ENCODE measurements at places on chromosomes 6 and 20.

DNA sequence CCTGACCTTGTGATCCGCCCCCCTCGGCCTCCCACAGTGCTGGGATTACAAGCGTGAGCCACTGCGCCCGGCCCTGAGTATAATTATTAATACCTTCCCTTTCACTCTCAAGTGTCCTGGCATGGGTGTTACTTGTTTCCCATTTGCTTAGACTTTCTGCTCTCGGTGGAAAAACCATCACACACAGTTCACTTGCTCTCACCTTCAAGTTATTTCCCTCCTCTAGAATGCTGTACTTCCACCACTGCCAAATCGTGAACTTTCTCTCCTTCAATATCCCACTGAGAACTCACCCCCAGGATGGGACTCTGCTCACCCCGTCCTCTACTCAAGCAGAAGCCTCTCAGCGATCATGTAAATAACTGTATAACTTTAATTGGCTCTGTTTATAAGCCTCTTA is 4.6 kb upstream of the HIVEP1 start:
- DNase-seq = no peak

- no peak for DNase-seq
Measured at GRCh38 chr6:31877125-31877650, 1.6 kb downstream of the SLC44A4 start.

DNA sequence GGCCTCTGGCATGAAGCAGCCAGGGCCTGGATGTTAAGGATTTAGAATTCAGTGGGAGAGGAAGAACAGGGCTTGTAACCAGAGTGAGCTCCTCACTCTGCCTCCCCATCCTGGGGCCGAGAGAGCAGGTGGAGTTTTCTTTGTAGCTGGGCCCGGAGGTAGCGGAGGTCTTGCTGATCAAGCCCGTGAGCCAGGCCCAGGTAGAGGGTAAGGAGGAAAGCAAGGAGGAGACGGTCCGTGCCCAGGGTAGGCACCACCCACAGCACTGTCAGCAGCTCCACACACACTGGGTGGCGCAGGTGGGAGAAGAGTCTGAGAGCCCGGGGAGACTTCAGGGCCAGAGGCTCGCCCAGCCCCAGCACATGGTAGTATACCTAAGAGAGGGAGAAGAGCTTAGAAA is 2.1 kb upstream of the PPP1R18 start:
- peak; percentile 20 for DNase-seq

DNA sequence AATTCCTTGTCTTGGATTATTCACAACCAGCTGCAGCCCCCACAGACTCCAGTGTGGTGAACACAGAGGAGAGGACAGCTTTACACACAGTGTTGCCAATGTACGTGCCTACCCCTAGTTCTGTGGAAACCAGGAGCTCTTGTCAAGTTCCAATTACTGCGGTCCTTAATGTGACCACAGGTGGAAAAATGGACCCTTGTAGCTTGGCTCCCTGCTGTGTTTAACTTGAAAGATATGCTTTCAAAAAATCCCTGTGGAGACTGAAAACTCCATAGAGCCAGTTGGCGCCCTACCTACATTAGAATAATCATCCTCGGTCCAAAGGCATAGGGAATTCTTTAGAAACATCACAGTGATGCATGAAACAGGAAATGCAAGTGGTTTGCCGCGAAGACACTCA is 118.3 kb upstream of the SLC22A23 start:
- no peak for DNase-seq

DNA sequence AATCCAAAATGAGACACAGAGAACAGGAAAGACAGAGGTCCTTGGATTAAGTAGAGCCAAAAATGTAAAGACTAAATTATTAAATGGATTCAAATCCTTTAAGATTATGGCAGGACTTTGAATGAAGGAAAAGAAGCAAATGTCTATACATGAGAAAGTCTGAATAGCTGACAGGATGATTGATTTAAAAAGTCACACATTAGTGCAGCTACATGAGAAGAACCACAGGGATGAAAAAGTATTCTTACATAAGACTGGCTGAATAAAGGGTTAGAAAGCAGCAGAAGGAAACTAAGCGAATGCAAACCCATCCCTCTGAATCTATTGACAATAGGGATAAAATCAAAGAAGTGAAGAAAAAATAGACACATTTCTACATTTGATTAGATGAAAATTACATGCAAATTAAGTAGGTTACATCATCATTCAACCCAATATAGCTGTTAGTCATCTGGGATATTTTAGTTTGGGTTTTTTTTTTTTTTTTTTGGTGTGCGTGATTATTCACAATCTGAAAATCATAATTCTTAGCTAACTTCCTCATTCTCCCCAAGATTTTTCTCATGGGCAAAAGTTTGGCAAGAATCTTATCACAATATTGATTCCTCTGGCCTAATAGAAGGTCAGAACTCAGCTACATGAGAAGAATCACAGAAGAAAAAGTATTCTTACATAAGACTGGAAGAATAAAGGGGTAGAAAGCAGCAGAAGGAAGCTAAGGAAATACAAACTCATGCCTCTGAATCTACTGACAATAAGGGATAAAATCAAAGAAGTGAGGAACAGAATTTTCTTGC is 845.4 kb downstream of the HACE1 start:
- no peak for DNase-seq

DNA sequence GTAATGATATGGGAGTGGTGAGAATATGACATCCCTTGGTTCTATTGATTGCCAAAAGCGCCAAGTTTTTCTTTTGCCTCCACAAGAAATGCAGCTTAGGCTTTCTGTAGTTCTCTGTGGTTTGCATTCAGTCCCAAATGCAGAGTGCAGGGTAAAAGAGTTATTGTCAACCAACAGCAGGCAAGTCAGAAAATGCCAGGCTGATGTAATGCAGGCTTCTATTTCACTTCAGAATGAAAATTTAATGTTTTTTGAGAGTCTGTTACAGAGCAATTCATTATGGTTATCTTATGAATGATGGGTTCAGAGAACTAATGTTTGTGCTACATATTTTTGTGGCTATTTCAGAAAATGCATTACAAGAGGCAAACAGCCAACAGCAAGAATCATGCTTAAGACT is 293.5 kb downstream of the CENPW start:
- no peak for DNase-seq

DNA sequence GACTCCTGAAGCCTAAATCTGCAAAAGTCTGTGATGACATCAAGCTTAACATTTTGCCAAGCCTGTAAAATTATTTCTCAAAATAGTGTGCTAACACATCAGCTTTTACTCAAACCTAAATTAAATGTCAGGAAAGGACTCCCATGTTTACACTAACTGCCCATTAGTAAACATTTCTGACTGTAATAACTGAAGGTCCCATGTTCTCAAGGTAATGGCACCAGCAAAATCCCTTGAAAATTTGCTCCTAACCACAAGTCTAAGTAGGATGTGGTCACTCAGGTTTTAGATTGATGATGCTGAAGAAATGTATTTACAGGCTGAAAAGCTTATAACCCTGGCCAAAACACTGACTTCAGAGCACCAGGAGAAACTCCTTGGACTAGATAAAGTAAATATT is 33.0 kb downstream of the BACH2 start:
- no peak for DNase-seq

DNA sequence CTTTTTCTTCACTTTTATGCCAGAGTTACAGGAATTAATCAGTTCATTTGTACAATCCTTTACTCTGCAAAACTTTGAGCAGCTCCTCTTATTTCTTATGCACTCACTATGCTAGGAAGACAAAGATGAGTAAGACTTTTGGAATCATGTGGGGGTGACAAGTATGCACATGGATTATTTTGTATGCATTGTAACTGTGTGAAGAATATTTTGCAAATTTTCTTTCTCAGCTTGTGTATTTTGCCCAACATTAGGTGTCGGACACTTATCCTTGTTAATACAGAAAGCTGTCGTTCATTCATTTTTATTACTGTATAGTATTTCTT is 88.6 kb downstream of the PPP1R14C start:
- no peak for DNase-seq

DNA sequence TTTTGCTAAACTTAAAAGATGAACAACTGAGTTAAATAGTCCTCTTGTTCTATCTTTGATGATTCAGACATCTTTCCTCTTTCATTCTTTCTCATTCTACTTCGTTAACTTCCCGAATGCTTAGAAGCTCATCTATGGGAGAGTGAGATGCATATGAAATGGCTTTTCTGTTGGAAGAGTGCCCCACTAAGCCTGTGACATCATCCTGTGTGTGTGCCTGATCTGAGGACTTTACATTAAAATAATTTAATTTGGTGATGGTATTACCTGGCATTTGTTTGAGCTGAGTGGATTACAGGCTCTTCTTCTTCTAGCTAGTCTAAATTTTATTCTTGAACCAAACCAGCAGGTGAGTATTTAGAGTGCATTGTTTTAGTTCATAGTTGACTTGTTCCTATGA is 626.5 kb downstream of the QKI start:
- no peak for DNase-seq

DNA sequence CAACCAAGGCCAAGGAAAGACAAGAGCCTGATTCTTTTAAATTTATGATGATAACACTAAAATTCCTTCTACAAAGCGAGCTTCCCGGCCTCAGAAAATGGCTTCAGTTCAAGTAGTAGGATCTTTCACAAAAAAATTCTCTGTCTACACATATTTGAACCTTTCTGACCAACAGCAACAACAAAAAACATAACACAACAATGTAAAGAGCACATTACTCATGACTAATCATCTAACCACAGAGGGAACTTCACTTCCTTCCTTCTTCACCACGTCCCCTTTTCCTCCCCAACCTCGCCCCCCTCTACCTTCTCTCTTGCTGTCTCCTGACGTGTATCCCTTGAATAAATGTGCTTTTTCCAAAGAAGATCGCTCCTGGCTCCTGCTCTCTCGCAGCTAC is 228.2 kb downstream of the MYLK4 start:
- no peak for DNase-seq

DNA sequence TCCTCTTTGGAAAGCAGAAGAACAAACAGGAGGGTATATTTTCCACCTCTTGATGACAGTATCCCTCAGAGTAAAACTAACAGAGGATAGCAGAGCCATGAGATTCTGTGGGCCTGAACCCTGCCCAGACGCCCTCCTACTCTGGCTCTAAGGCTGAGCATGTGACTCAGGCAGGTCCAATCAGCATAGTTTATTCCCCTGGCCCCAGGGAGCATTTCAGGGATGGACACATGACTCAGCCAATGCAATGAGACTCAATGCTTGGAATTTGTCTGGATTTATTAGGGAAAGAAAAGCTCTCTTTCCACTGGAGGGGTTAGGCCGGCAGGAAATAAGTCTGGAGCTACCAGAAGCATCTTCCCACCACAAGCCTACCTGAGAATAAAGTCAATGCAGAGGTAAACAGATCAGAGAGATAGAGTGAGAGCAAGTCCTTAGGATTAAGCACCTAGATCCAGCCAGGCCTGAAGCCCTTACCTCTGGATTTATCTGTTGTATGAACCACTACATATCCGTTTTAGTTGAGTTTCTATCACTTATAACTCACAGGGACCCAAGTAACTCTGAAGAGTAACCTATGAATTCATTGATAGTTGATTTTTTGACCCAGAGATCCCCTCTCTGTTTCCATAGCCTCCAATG is 68.2 kb upstream of the EYA2 start:
- DNase-seq = no peak

DNA sequence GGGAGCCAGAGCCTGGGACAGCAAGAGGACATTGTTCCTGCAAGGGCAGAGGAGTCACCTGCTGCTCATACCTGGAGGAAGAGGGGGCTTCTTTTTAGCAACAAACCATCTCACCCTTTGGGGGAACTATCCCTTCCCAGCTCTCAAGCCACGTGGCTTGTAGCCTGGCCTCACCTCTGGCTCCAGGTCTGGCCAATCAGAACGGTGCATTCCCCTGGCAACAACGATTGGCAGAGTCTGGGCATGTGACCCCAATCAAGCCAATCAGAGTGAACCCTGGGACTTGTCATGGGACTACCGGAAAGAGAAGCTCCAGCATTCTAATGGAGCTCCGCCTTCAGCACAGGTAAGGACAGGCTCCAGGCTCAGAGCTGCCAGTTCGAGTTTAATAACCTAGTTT is 33.6 kb downstream of the KCNB1 start:
- DNase-seq = no peak

DNA sequence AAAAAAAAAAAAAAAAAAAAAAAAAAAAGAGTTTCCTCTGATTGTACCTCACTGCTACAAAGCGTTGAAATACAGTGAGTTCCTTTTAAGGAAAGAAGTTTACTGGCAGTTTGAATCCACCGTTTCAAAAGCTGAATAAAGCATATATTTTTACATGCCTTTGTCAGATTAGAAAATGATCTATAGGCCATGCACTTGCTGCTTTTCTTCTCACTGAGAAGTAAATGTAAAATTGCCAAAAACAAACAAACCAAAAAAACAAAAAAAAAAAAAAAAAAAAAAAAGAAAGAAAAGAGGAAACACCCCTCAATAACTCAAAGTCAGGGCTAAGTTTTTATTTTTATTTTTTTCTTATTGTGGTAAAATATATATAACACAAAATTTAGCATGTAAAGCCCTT is 81.9 kb downstream of the LYRM4 start:
- no peak for DNase-seq

- no peak for DNase-seq
Measured at GRCh38 chr20:48901326-48901725, 20.2 kb upstream of the ARFGEF2 start.

DNA sequence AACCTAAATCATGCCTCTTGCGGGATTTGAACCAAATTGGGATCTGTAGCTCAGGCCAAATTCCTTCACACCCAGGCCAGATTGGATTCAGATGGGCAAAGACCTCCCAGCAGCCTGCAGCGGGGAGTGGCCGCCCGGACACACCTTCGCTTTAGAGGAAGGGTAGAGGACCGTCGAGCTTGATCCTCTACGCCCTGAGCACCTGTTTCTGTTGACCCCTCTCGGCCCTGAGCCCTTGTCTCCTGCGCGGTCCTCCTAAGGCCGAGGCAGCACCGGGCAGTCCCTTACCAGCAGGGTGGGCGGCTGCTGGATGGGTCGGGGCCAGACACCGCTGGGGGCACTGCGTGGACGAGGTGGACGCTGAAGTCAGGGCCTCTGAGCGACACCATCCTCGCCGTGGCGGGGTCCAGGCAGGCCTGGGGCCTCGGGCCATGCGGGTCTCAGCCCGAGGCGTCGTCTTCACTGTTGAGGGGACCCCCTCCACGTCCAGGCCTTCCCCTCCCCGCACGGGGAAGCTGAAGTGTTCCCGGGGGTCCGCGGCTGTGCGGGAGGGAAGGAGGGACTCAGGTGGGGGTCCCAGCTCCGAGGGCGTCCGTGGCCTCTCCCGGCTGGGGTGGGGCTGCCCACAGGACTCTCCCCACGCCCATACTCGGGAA is 114.8 kb downstream of the SMOC2 start:
- no peak for DNase-seq

DNA sequence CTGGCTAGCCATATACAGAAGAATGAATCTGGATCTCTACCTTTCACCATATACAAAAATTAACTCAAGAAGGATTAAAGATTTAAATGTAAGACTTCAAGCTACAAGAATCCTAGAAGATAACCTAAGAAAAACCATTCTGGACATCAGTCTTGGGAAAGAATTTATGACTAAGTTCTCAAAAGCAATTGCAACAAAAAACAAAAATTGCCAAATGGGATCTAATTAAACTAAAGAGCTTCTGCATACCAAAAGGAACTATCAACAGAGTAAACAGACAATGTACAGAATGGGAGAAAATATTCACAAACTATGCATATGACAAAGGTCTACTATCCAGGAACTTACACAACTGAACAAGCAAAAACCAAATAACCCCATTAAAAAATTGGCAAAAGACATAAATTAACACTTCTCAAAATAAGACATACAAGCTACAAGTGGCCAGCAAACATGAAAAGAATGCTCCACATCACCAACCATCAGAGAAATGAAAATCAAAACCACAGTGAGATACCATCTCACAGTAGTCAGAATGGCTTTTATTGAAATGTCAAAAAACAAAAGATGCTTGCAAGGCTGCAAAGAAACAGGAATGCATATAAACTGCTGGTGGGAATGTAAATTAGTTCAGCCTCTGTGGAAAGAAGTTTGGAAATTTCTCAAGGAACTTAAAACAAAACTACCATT is 66.8 kb upstream of the RSPO3 start:
- no peak for DNase-seq

Data from stimulated activated naive CD8-positive, alpha-beta T cell treated with anti-CD3 and anti-CD28 coated beads, Interleukin-15, Interleukin-2, amounts not matched to agents 100 U/mL and 50 U/mL, for 24 hours (primary cell).